Osteoblast (primary cell): ENCODE measurements at places on chromosomes 13 and 19.

DNA sequence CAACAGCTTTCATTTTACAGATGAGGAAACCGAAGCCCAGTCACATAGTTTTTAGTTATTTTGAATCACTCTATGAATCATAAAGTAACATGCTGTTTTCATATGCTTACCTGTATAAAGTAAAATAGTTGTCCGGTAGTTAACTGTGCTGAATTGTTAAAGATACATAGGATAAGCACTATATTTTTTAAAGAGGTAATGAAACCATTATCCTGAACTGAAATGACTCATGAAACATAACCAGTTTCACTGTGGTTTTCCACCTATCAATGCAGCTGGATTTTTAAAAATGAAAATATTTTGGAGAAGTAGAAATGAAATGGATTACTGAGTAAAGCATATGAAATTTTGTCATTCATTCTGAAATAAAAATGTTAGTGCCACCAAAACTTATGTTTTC is 655.0 kb downstream of the OLFM4 start:
- no peak for DNase-seq

DNA sequence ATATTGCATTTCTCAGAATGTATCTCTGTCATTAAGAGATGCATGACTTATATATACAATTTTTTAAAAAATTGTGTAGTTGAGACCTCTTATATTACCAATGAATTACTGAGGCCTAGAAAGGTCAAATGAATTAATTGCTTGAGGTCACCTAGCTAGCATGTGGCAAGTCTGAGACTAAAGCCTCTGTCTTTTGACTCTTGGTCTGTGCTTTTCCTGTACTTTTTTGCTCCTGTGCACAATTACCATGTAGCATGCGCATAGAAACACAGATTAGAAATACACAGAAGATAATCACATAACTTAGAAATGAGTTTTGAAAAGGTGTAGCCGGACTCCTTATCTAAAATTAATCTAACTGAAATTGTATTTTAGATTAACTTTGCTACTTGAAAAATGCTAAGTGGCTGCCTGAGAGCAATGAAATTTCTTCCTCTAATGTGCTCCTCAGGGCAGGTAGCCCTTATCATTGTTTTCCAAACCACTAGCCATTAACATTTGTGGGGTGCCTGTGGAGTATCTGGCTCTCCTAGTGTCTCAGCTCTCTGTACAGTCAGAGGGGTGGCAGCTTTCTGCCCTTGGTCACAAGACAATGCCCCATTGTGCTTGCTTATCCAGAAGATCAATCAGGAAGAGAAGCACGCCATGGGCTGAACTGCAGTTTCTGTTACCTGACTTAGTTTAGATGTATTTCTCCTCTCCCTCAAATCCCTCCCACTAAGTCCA is 119.6 kb downstream of the RFC3 start:
- DNase-seq: no peak

GRCh38 chr13:106565127-106565775 is 2.7 kb downstream of the ARGLU1 start:
- DNase-seq: no peak

- DNase-seq: peak; percentile 34
These were observed 1.0 kb upstream of the ETHE1 start for GRCh38 chr19:43527860-43528622.

GRCh38 chr13:99055735-99056134 is 77.9 kb upstream of the DOCK9 start:
- DNase-seq: no peak

DNA sequence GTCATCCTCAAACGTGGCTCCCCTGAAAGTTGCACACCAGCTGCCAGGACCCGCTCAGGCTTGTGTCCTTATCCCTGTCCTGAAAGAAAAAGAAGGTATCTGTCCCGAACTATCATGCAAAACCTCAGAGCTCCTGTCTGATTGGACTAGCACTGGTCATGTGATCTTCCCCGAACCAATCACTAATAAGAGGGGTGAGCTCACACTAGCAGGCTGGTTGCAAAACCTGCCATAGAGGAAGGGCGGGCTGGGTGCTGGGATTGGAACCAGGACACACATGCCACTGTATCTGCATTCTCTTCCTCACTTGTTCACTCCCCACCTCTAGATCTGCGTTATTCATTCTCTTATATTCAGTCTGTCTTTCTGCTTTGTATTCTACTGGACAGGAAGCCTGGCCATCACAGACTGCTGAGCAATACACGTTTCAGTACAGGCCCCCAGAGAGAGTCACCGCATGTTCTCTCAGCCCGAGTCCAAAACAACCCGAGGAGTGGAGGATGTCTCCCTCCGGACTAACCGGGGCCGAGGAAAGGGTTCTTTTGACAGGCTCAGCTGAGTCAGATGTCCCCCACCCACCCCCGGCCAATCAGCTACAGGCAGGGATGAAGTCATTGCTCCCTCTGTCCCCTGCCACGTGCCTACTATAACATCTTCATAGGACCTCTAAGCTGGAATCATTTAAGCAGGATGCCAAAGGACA is 97.7 kb downstream of the SIPA1L3 start:
- DNase-seq: peak; percentile 96

DNA sequence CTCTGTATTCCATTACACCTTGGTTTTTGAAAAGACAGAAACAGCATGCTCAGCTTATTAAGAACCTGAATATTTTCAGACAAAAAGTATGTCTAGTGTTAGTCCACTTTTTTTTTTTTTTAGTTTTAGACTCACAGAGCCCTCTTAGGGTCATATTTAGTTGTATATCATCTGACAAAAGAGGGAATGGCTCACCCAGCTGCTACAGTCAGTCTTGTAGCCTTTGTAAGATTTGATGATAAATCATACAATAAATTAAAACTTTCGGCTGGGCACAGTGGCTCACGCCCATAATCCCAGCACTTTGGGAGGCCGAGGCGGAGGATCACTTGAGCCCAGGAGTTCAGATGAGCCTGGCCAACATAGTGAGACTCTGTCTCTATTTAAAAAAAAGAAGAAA is 43.7 kb upstream of the LDLR start:
- DNase-seq: peak; percentile 30

DNA sequence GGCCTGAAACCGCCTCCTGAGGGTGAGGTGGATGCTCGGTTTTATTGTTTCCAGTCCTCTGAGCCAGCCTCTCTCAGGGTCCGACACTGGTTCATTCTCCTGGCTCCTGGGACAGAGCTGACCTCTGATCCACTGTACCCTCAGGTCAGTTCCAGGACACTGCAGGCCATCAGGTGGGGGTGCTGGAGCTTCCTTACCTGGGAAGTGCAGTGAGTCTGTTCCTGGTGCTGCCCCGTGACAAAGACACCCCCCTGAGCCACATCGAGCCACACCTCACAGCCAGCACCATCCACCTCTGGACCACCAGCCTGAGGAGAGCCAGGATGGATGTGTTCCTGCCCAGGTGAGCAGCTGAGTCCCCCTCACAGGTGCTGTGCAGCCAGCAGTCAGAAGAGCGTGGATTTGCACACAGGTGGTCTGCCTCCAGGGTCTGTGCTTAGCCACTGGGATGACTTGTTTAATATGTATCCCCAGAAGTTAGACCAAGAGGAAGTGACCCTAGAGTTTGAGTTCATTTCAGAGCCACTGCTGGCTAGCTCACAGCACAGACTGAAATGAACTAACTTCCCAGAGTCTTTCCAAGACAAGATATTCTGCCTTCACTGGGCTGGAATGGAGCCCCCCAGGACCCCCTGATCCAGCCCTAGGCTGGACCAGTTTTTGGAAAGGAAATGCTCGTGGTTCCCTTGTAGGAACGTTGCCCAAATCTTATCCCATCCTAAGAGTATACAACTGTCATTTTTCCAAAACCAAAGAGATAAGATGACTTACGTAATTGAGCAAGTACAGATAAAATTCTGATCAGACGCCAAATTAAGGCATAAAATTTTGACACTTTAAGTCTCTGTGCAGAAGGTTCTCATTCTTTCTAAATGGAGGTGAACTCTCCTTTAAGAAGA is 8.8 kb downstream of the SERPINE3 start:
- no peak for DNase-seq

GRCh38 chr13:113660066-113660465 is 2.1 kb upstream of the ATP4B start:
- peak; percentile 44 for DNase-seq

- DNase-seq: peak; percentile 97
These were observed 8.6 kb downstream of the TNFAIP8L1 start for GRCh38 chr19:4647676-4648644.

DNA sequence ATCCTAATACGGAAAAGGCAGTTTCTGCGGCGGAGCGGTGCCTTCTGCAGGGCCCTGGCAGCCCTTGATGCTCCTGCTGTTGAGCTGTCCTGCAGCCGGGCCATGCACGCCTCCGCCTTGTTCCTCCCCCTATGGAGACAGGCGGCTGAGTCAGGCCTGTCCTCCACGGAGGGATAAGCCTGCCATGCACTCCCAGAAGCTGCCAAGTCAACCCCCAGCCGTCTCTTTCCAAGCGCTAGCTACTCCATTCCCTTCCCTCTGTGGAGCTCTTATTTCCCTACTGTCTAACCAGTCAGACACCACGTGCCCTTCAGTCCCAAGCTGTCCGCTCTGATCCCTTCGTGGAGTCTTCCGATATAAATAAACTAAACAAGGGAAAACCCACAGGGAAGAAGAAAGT is 197.0 kb downstream of the COL4A1 start:
- DNase-seq: peak; percentile 100

DNA sequence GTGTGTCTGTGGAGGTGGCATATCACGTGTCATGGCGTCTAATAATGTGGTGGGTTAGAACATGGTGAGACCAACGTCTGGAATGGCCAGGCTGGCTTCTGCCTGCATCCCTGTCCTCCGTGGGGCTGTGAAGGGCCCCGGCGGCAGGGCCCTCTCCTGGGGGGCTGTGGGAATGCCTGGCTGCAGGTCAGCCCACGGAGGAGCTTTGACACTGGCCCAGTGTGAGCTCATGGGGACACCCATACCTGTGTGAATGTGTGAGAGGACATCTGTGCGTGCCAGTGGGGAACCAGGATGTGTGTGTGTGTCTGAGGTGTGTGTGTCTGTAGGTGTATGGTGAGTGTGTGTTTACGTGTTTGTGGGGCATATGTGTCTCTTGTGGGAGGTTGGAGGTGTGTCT is 300.1 kb downstream of the TEX29 start:
- no peak for DNase-seq

- no peak for DNase-seq
These were observed 458.3 kb downstream of the COG6 start for GRCh38 chr13:40113643-40114304.

GRCh38 chr13:46992383-46992952 is 95.6 kb upstream of the HTR2A start:
- peak; percentile 52 for DNase-seq

GRCh38 chr13:65330287-65330686 is 1899.8 kb downstream of the PCDH9 start:
- DNase-seq: no peak
